ENCODE measurements at places on chromosomes 12 and 14. TPM values are rescaled to one million over a fixed set of nuclear protein-coding genes. Genes with fewer than 3 reads are reported as not detected.

GRCh38 chr12:34401659-34402227 is 379.4 kb downstream of the ALG10 start:
- peak; percentile 2 for DNase-seq

- DNase-seq = no peak
These were observed 64.5 kb upstream of the DAAM1 start for GRCh38 chr14:59123975-59124374.

DNA sequence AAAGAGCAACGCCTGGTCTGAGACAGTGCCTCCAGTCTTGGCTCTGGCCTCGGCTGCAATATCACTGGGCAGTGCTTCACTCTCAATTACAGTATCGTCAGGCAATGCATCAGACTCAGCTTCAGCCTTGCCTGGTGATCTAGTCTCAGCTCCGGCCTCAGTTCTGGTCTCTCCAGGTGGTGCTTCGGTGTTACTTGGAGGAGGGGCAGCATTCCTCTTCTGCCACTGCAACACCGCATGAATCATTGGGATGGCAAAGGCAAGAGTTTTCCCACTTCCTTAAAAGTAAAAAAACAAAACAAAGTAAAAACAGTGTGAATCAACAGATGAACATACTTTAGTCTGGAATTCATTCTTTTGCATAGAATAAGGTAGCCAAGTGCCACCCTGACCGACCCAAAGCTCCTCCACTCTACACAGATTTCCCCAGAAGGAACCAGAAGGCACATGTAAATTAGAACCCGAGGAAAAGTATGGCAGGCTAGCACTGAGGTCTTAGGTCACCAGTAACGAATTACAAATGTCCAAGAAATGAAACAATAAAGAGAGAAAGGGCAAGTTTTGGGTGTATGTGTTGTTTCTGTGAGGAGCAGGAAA is 18.6 kb downstream of the DDX24 start:
- no peak for DNase-seq

DNA sequence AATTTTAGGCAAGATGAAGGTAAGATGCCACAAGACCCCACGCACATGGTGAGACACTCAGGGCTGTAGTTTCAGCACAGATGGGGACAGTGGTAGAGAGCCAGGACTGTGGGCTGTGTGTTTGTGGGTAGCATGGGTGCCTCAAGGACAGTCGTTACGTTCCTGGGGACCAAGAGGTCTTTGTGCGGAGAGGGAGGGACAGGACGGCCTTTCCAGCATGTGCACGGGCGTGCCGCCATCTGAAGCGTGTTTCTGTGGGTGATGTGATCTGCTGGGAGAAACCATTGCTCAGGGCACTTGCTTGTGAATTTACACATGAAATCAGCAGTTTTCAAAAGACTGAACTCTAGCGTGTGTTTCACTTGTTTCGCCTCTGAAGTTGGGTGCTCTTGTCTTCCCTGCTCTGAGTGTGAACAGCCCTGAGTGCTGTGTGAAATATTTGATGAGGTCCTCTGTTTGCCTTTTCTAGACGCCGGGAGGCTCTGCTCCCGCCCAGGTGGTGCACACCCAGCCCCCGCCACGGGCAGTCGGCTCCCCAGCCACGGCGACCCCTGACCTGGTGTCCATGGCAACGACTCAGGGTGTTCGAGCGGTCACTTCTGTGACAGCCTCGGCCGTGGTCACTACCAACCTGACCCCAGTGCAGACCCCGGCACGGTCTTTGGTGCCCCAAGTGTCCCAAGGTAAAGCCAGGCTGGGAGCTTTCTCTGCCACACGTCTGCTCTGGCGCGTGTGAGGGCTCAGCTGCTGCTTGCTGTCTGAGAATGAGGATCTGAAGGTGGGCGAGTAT is 82.3 kb downstream of the DDX51 start:
- DNase-seq = no peak

GRCh38 chr12:113022563-113023297 is 33.8 kb upstream of the DTX1 start:
- DNase-seq = no peak

GRCh38 chr12:119088685-119089379 is 89.9 kb upstream of the HSPB8 start:
- no peak for DNase-seq

- DNase-seq = no peak
These were observed 581.3 kb downstream of the TMEM121 start for GRCh38 chr14:106107703-106108102.

- no peak for DNase-seq
These were observed 30.1 kb upstream of the TBC1D30 start for GRCh38 chr12:64794305-64794704.

DNA sequence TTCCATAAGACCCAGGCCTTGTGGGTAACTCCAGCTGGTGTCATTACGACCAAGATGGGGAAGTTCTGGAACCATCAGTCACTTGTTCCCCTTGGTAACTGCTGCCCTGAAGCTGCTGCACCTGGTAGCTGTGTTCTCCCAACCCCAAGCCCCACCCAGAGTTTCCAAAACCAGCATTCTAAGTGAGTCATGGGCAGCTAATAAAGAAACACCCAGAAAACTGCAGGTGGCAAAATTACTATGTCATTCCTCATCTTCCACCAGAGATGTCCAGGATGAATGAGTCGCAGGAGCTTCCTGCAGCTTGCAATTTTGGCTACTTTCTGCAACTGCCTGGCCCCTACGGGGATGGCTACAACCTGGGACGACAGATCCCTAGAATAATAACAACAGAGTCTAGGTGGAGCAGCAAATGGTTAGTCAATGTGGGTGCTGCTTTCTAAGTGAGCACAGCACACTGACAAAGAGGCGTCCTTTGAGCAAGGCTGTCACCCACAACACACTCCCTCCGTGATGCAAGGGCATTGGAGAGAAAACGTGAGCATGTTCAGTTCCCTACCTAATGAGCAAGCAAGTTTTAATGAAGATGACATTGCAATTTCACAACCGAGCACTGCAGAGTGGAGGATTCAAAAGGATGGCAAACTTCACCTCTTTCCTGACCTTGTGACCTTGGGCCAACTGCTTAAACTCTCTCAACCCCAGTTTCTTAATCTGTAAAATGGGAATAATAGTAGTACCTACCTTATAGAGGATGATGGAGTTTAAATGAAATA is 301.4 kb upstream of the NOS1 start:
- DNase-seq = no peak

DNA sequence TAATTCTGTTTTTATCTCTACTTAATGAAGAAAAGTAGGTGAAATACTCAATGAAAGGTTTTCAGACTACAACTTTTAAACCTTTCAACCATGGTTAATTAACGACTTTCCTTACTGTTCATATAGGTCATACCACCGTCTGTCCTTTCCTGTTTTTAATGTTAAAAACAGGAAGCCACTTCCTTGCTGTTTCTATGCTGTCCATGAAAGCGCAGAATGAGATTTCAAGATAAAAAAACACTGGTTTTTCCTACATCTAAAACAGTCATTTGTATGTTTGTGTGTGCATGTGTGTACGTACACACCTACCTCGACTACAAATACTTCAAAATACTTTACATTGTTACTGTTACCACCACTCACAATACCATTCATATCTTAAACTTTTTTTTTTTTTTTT is 27.3 kb downstream of the SPTLC2 start:
- no peak for DNase-seq

The STYK1 gene
- not detected for total RNA-seq

The TRIM9 gene
- 7.6 TPM for total RNA-seq

The NPFF gene
- not detected for total RNA-seq

The CLEC6A gene
- total RNA-seq = not detected

The TEX52 gene
- not detected for total RNA-seq
